Transverse colon (tissue), 4 donors: ENCODE measurements at places on chromosomes 16 and 17. TPM values are rescaled to one million over a fixed set of nuclear protein-coding genes. Genes with fewer than 3 reads are reported as not detected.
A peak's percentile ranks its signal among the peaks of the same experiment; 100 is the strongest.

DPEP1 gene
- not detected for total RNA-seq

KRT33A gene
- total RNA-seq, result not detected

MYO19 gene
- 111 TPM for total RNA-seq

HS3ST3A1 gene
- 0.41 TPM for total RNA-seq

HSBP1 gene
- 3.4 TPM for total RNA-seq

DNA sequence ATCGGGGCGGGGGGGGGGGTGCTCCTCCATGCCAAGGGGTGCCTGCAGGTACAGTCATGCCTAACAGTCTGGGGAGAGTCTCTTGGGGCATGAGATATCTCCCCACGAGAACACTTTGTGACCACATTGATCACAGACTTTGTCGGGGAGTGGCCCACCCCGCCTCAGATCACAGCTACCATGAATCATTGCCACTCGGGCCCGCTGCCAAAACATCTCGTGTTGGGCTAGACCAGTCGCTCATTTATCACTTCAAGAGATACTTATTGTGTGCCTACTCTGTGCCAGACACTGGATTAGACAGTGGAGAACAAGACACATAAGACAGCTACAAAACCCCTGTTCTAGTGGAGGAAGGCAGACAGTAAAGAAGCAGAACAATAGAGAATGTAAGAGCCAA lies 72.6 kb downstream of the CLEC16A start:
- DNase-seq, result peak; percentile 85

DNA sequence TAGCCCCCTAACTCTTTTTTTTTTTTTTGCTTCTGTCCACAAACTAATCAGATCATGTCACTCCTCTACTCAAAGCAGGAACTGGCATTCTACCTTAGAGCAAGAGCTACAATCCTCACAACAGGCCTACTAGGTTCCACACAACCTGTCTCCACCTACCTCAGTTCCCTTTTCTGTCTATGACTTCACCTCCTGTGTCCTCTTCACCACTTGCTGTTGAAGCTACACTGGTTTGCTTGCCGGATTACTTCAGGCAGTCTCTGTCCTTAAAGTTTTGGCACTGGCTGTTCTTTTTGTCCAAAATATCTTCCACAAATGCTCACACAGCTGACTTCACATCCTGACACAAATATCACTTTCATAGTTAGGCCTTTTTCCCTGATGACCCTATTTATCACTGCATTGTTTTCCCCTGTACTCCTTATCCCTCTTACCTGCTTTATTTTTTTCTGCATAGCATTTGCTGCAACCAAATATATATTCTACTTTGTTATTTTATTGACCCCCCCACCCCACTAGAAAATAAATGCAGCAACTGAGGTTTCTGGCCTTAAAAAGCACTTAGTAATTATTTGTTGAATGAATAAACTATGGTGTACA lies 72.0 kb downstream of the KANSL1 start:
- no peak for DNase-seq

- DNase-seq, result no peak
Observed at GRCh38 chr17:64412944-64413381, 22.3 kb upstream of the PECAM1 start.

- DNase-seq, result no peak
Observed at GRCh38 chr17:79338604-79339003, 264.0 kb downstream of the ENGASE start.

DNA sequence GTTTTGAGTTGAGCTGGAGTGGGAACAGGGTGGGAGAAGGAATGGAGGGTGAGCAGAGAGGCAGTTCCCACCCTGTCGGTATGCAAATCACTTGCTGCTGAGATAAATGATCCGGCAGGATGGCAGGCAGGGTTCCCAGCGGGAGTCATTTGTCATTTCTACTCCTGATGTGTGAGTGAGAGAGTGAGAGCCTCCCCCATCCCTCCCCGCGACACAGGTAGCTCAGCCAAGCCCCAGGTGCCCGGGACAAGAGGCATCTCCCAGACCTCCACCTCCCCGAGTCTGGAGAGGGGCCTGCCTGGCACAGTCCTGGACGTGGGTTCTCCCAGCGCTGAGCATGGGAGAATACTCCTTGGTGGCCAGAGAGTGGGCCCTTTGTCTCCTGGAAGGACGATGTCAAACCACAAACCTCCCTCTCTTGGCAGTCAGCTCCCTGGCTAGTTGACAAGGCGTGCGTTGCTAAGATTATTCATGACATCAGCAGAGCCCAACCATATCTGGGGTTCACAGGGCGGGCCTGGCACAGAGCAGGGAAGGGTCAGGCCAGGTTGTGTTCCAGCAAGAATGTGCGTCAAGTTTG lies 33.7 kb upstream of the TNRC6C start:
- no peak for DNase-seq
